Epithelial cell of proximal tubule (primary cell): ENCODE measurements at places on chromosomes 5 and 9.
A peak's percentile ranks its signal among the peaks of the same experiment; 100 is the strongest.

DNA sequence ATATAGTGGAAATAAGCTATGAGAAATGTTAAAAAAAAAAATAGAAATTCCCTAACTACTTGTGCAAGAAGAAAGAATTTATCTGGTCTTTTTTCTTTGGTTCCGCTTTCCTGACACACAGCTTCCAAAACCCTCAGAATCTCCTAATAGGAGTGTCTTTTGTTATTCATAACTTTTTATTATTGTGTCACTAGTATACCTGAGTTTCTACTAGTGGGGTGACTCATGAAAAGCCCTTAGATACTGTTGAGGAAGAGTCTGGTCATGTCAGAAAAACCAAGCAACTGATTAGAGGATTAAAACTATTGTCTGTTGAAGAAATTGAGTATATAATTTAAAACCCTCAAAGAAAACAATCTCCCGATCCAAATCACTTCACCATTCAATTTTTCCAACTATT is 152.8 kb upstream of the IFNE start:
- no peak for DNase-seq

- DNase-seq: no peak
Observed at GRCh38 chr5:72212171-72212570, 104.9 kb downstream of the MAP1B start.

DNA sequence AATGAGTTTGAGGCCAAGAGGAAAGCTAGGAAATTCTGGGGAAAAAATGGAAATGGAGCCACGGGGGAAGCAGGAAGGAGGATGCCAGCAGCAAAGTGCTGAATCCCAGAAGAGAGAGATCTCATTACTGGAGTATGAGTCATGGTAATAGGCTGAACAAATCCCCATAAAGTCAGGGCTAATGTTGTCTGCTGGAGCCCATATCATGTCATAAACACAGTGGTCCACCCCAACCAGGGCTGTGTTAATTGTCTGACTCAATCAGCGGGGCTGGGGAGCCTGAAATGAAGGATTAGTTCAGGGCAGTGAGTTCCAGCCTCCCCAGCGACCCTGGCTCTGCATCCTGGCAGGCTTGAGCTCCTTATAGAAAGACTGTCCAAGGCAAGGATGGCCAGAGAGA is 68.8 kb downstream of the TLR4 start:
- DNase-seq: no peak

DNA sequence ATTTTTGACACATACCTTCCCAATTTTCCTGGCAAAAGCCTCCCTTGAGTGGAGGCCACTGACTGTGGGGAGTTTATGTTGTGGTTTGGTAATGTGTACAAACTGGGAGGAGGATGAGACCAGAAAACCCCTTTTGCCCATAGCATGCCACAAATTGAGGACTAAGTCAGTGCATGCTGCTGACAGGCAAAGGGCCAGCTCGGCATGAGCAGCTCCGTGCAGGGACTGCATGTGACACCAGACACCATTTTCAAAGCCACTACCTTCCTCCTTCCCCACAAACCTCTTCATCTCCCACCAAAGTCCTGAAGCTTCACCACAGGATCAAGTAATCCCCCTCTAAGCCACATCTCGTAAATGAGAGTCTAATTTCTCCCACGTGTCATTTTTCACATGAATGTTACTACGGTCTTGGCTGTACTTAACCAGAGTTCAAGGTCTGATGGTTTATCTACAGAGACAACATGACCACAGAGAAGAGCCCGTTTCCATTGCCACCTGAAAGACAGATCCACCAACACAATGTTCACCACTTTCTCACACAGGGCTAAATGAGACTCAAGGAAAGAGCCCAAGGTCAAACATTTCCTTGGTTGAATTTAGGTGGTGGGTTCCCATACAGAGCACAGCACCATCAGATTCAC is 106.5 kb downstream of the NFIB start:
- no peak for DNase-seq

DNA sequence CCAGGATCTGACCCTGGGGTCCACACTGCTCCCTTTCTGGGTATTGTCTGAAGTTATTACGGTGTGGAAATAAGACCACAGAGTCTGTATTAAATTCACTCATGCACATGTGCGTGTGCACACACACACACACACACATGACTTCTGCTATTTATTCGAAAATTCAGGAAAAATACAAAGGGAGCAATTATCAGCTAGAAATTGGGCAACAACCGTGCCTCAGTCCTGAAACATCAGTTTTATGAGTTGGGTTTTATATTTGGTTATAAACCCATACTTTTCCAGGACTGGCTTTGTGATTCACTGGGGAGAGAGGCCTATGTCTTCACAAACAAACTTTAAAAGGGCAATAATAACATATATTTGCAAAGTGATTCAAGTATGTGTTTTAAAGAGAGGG is 90.2 kb downstream of the ANGPTL2 start:
- DNase-seq: no peak

DNA sequence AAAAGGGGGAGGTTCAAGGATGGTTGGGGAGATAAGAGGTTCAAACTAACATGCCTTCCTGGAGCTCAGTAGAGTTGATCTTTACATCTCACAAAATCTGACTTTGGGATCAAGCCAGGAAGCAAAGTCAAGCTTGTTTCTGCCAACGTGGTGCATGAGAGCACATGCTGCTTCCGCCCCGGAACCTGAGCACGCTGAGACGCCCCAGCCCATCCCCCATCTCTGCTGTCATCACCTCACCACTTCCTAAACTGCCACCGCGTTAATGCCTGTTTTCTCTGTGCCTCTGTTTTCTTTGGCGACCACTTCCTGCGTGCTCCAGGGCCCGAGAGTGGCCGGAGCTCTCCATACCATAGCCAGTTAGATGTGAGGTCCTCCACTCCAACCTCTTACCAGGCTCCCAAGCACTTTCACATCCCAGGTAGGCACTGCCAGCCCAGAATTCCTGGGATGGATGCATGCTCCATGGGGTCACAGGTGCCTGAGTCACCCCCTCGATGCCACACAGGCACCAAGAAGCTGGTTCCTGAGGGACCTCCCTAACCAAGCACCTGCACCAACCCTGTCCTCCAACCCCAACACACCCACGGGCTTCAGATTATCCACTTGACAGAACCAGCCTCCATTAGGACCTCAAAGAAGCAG is 31.2 kb upstream of the AFAP1L1 start:
- no peak for DNase-seq

- no peak for DNase-seq
Observed at GRCh38 chr9:89526667-89527066, 28.8 kb upstream of the SEMA4D start.

- DNase-seq: no peak
Observed at GRCh38 chr5:59810041-59810440, 83.5 kb downstream of the PDE4D start.

DNA sequence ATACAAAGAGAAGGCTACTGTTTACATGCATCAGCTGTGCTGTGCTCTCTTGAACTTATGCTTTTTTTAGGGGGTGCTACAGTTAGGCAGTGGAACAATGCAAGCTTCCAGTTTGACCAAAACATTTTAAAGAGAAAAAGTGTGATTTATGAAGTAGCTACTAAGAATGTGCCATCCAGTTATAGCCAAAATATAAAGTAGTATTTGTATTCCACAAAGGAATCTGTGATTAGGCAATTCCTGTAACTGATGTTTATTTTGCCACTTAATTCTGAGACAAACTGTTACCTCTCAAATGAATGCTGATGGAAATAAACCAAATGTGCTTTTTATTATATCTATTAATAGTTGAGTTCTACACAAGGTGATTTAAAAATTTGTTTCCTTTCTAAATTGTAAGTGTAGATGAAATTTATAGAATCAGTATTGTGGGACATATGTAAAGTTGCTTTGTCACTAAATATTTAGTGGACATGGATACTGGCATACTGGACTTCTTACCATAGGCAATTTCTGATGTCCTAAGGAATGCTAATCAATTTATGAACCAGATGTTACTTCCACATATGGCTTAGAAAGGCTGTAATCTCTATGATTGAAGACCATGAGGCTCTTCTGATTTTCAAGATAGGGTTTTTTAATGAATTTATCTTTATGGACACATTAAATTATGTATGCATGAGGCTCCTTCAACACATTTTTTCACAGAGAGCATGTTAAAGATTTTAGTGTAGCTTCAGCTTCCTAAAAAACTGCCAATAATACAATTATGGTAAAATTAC is 410.2 kb downstream of the PRR16 start:
- DNase-seq: no peak

- no peak for DNase-seq
Observed at GRCh38 chr9:93955981-93956784, 1.0 kb upstream of the BARX1 start.

DNA sequence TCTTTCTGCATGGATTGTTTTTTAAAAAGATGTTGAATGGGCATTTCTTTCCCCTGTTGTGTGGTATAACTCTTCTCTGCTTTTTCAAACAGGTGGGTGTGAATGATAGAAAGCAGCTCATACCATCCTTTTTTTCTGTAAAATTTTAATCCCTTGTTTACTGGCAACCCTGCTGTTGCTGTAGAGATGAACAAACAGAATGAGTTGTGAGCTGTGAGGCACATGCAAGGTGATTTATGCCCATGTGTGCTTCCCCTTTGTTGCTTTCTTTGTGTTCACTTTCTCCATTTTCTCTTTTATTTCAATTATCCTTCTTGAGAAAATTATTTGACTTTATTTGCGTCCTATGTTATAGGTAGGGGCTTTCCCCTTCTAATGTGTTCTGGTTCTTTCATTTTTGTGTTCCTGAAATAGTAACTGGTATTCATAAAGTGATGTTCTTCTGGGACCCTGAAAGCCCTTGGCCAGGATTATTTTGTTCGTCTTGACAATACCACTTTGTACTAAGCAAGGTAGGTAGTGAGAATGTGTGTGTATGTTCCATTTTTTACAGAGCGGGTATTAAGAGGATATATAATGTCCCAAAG is 79.9 kb downstream of the AOPEP start:
- DNase-seq: peak; percentile 66

DNA sequence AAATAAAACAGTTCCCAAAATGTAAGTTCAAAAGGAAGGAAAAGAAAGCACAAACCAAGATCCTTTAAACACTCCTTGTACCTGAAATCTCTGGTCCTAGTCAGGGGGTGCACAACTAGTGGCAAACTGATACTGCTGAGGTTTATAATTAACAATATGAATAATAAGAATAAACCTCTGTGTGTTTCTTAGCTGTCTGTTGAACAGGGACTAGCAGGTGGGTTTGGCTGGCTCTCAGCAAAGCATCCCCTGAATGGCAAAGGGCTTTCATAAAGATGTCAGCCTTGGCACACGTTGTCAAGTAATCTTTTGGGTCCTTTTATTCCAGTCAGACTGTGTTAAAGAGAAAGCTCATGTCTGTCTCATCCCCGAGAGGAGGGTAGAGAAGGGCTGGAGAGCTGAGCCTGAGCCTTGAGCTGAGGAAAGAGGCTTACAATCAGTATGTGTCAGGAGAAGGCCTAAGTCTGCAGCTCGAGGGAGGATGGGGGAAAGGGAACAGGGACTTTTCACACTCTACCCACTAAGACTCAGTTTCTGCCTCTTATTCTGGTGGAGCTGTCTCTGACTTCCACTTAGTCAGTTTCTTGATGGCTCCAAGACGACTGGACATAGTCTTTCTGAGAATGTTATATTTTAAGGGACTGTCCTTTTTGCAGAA is 123.0 kb downstream of the GALNT10 start:
- no peak for DNase-seq

- DNase-seq: peak; percentile 41
Observed at GRCh38 chr5:137491121-137491520, 8.0 kb downstream of the SPOCK1 start.

- DNase-seq: no peak
Observed at GRCh38 chr5:81924442-81924841, 47.4 kb upstream of the ATG10 start.

DNA sequence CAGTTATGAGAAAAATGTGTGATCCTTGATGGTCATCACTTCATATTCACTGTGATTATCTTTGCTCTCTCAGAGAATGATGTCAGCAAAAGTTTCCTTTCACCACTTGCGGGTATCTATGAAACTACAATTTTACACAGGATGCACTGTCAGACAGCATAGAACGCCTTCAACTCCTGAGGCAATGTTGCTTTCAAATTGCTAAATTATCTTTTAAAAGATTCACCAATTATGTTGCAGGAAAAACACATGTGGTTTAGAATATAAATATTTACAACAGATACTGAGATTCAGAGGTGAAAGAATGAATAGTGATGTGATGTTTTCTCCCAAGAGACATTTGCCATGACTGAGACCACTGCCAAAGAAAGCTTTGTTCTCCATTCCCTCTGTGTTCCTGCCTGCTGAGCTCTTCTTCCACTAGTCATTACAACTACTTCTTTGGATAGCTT is 879.8 kb upstream of the DMAC1 start:
- no peak for DNase-seq

DNA sequence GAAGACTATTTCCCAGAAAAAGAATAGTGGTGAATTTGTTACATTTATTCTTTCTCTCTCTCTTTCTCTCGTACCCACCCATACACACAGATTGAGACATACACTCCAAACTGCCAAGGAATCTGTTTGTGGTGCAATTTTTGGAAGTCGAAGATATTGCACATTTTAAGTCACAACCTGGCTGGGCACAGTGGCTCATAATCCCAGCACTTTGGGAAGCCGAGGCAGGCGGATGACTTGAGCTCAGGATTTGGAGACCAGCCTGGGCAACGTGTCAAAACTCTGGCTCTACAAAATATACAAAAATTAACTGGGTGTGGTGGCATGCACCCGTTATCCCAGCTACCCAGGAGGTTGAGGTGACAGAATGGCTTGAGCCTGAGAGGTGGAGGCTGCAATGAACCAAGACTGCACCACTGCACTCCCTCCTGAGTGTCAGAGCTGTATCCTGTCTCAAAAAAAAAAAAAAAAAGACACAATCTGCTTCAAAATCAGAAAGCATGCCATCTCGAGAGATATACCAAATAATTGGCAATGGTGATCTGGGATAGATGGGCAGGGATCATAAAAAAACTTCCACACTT is 19.2 kb upstream of the PLIN2 start:
- no peak for DNase-seq

DNA sequence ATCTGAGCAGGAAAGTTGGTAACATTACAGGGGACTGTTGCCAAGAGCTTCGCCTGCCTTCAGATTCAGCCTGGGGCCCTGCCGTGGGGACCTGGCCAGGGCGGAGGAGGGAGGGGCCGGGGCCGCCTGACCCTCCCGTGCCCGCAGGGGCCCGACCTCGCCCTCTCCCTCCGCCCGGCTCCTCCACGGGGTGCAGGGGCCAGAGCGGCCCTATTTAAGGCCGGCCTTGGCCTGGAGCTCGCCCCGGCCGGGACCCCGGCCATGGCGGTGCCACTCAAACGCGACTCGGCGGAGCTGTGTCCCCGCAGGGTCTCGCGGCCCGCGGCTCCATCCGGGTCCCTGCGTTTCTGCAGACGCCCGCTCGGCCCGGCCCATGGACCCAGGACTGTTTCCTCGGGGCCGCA is 757 bp downstream of the TMEM250 start:
- DNase-seq: no peak
